ENCODE measurements at places on chromosomes 3 and 15. TPM values are rescaled to one million over a fixed set of nuclear protein-coding genes. Genes with fewer than 3 reads are reported as not detected.

The TMIE gene
- total RNA-seq: 0.90 TPM

The VIPR1 gene
- total RNA-seq: 8.5 TPM

The CGNL1 gene
- not detected for total RNA-seq

The CADPS gene
- not detected for total RNA-seq

The ITGB5 gene
- total RNA-seq: 0.41 TPM

The MANF gene
- 109 TPM for total RNA-seq

The SOX2 gene
- not detected for total RNA-seq

The PLA2G4D gene
- not detected for total RNA-seq

The P2RY12 gene
- not detected for total RNA-seq

The MINAR1 gene
- total RNA-seq: 0.45 TPM

The RAF1 gene
- total RNA-seq: 71.1 TPM

The ETV5 gene
- 1.4 TPM for total RNA-seq

The C15orf62 gene
- total RNA-seq: 0.61 TPM

The CCR8 gene
- total RNA-seq: 0.56 TPM

The RAB6B gene
- total RNA-seq: 1.7 TPM

The CLASP2 gene
- 46.4 TPM for total RNA-seq

The CCDC13 gene
- not detected for total RNA-seq

The CAMK2N2 gene
- total RNA-seq: 0.18 TPM

The STARD5 gene
- total RNA-seq: 6.7 TPM

The FBXL2 gene
- total RNA-seq: not detected

The PLS1 gene
- total RNA-seq: 4.7 TPM

The PIGZ gene
- total RNA-seq: 0.76 TPM

The CRYGS gene
- 2.6 TPM for total RNA-seq

The FBLN2 gene
- 13.7 TPM for total RNA-seq

The XYLB gene
- total RNA-seq: 4.4 TPM

The WDR49 gene
- total RNA-seq: 0.36 TPM

The MAGEF1 gene
- total RNA-seq: 19.3 TPM

The SELENOK gene
- 35.8 TPM for total RNA-seq

The PRTG gene
- total RNA-seq: not detected

The RBPMS2 gene
- total RNA-seq: not detected

The SAMMSON gene
- total RNA-seq: not detected

The BLM gene
- total RNA-seq: 53.6 TPM

The COL6A5 gene
- total RNA-seq: not detected

The TMEM40 gene
- not detected for total RNA-seq

The ANKRD34C gene
- total RNA-seq: not detected

The TPRA1 gene
- total RNA-seq: 26.6 TPM

The DLEC1 gene
- total RNA-seq: 0.20 TPM

The MTHFS gene
- 28.4 TPM for total RNA-seq

The RLBP1 gene
- total RNA-seq: not detected

The SLC22A14 gene
- total RNA-seq: not detected

The AMOTL2 gene
- not detected for total RNA-seq

The OCA2 gene
- not detected for total RNA-seq

Measured in activated CD8-positive, alpha-beta T cell treated with anti-CD3 and anti-CD28 coated beads for 36 hours (primary cell).